ENCODE measurements at places on chromosomes 1 and 21.

- DNase-seq = no peak
Observed at GRCh38 chr1:78224246-78224785, 178.6 kb downstream of the GIPC2 start.

- no peak for DNase-seq
Observed at GRCh38 chr1:20665726-20666125, 4.6 kb upstream of the DDOST start.

GRCh38 chr1:233719655-233720341 is 105.9 kb downstream of the KCNK1 start:
- no peak for DNase-seq

DNA sequence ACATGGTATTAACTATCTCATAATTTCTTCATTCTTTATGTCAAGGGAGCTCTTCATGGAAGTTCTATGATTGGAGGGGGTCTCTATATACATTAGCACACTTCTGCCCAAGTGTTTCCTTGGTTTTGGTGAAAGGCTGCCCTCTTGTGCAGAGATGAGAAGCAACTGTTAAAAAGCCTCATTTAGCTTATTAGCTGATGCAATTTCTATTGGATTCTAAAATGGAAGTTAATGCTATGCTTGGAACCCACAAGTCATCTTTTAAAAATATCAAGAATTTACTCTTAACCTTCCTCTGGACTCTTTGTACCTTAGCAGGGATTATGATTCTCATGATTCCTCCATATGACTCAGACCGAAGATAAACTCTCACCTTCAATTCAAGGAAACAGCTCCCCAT is 328.9 kb downstream of the PTBP2 start:
- DNase-seq = no peak

- peak; percentile 47 for DNase-seq
Observed at GRCh38 chr21:34882719-34883131, 166.4 kb downstream of the RUNX1 start.

- DNase-seq = no peak
Observed at GRCh38 chr1:209484429-209484828, 99.1 kb upstream of the CAMK1G start.

GRCh38 chr1:207990455-207990854 is 79.5 kb upstream of the CD34 start:
- no peak for DNase-seq

DNA sequence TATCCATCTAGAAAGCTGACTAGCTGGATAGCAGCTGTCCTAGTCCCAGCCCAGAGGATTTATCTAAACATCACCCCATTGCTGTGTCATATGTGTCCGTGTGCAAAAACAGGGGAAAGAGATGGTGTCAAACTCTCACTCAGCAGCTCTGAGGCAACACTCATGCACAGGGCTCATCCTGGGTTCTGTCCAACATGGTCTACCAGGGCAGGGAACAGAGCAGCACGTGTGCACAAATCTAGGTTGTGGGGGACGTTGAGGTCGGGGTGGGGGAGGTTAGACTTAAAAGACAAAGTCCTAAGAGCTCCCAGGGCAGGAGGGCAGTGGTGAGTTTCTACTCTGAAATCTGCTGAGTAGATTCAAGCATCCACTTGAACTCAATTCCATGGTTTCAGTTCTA is 16.2 kb downstream of the PI4KB start:
- no peak for DNase-seq

GRCh38 chr1:45395051-45395450 is 54.8 kb upstream of the MUTYH start:
- no peak for DNase-seq

GRCh38 chr1:8823295-8823664 is 5.8 kb upstream of the RERE start:
- no peak for DNase-seq

DNA sequence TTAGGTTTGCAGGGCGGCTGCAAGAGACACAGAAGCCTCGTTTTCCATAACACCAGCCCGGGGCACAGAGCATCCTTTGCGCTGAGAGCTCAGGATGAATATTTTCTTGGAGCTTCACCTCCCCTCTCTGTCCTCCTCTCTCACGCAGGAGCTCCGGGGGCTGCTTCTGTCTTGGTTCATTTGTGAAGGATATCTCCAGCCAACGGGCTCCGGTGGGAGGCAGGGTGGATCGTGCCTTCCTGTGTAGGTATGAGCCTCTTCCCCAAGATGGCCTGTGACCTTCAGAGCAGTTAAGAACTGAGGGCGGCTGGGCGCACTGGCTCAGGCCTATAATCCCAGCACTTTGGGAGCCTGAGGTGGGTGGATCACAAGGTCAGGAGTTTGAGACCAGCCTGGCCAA is 319.0 kb upstream of the C1orf174 start:
- DNase-seq = no peak

- DNase-seq = no peak
Observed at GRCh38 chr1:221089803-221090202, 210.6 kb downstream of the HLX start.

DNA sequence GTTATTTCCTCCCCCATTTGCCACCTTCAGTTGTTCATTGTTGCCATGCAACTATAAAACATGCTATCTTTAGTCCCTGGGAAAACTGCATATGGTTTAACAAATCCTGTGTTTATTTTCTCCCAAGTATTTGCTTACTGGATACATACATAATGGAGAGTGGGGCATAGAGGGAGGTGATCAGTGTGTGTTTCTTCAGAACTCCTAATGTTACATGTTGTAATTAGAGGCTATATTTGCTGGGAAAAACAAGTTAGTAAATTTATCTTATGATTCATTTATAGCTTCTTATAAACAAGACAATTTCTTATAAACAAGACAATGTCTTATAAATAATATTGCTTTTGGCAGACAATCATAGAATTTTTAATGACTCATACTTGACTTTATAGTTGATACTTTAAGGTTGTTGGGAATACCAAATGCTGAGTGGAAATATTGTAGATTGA is 7.3 kb upstream of the GIPC2 start:
- no peak for DNase-seq

DNA sequence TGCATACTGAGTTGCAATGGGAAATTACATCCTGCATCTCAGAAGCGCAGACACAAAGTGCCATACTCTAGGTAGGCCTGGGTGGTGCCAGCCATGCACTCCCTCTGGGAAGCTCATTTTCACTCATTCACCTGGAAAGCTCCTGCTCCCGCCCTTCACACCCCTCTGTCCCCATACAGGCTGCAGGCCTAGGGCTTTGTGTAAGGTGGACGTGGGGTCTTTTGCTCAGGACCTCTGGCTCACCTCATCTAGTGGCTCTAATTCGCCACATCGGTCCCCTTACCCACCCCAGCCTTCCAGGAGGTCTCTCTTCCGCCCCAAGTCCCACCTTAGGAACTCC is 751 bp downstream of the MRPS15 start:
- no peak for DNase-seq

DNA sequence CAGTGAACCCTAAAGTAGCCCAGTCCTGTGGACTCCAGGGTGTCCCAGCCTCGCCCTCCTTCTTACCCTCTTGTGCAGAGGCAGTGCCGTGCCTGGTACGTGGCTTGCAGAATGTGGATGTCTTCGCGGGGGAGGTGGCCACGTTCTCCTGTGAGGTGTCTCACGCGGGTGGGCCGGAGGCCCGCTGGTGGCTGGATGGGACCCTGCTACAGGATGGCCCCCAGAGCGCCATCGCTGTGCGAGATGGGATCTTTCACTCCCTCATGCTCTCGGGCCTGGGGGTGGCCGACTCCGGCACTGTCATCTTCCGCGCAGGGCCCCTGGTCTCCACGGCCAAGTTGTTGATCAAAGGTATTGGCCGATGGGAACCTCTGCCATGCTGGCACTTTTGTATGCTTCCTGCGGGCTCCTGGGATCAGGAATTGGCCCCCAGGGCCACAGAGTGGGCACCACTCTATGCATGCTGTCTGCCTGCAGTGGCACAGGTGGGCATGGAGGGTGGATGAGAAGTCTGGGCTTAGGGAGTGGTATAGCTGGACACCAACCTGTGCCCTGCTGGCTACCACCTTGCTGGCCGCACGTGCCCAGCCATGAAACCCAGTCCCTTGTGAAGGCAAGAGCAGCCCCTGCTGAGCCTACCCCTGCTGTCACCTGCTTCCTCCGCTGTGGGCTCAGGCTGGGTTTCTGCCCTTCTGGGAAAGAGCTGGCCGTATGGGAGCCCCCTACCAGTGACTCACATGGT is 92.9 kb downstream of the TRIM11 start:
- DNase-seq = no peak

- no peak for DNase-seq
Observed at GRCh38 chr1:172646653-172647052, 12.2 kb upstream of the FASLG start.

DNA sequence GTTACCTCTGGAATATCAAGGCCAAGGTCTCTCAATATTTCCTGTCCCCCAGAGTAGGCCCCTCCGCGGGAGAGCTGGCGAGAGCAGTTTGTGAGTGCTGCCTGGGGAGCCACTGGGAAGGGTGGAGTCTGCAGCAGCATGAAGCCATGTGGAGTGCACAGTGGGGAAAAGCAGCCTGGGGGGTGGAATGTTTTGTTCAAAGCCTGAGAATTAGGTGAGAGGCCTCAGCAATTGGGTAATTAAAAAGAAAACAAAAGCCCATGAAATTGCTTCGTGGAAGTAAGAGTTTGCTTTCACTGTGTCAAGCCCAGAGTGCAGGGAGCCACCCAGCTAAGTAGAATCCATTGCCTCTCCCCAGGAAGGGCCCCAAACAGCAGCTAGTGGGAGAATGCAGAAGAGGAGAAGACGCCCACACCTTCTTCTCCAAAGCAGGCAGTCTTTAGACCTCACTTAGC is 30.2 kb upstream of the DISC1 start:
- DNase-seq = no peak

- no peak for DNase-seq
Observed at GRCh38 chr1:174949645-174950044, 50.1 kb upstream of the CACYBP start.

- no peak for DNase-seq
Observed at GRCh38 chr1:245419461-245419978, 264.7 kb downstream of the KIF26B start.

DNA sequence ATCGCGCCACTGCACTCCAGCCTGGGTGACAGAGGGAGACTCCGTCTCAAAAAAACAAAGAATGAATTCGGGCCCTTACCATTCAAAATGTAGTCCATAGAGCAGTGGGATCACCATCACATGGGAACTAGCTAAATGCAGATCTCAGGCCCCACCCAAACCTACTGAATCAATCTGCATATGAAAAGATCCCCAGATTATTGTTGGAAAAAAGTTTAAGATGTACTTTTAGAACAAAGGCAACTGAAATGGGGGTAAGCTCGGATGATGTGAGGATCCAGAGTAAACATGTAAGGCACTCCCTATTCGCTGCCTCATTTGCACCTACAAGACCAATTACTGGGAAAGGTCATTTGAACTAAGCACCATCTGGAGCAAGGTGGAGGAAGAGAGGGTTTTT is 803 bp upstream of the FLAD1 start:
- DNase-seq = no peak

GRCh38 chr1:99370476-99370875 is 106.2 kb downstream of the PLPPR4 start:
- no peak for DNase-seq

- no peak for DNase-seq
Observed at GRCh38 chr1:219175212-219175564, 1.5 kb downstream of the LYPLAL1 start.

DNA sequence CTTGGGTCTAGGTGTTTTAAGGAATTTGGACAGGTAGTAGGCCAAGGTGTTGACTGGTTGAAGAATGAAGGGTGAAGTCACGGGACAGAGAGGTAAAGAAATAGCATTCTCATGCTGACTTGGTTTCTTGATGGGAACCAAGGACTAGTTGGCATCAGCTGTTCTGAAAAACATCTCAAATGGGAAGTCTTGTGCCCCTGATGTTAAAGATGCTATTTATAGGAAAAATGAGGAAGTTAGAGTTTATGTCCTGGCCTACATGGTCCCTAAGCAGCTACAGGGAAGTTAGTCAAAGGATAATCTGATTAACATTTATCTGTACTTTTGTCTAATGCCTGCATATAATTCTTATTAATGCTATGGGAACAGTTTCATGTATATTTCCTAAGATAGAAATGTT is 262.4 kb downstream of the HHIPL2 start:
- DNase-seq = no peak

GRCh38 chr1:59985911-59986515 is 59.4 kb upstream of the CYP2J2 start:
- no peak for DNase-seq

GRCh38 chr1:232617237-232617636 is 12.7 kb downstream of the SIPA1L2 start:
- DNase-seq = no peak

DNA sequence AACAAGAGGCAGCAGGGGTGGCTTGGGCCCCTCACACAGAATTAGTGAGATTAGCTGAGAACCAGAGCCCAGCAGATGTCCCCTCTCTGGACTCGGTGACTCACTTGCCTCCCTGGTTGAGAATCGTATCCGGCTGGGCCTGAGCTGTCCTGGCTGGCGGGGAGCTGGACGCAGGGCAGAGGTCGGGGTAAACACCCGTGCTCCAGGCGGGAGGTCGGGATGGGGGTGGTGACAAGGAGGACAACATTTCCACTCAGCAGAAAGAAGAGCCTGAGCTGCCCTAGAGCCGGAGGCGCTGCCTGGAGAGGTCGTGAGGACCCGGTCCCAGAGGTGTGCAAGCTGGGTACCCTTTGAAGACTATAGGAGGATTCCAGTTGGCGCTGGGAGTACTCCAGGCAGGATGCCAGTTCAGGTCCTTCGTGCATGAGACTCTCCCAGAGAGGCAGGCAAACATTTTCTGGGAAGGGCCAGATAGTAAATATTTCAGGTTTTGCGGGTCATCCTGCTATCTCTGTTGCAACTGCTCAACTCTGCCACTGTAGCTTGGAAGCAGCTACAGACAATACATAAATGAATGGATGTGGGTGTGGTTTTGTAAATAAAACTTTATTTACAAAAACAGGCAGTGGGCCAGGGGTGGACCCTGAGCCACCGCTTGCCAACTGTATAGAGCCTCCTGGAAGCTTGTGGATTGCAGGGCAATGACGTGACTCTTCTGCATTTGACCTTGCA is 116.8 kb upstream of the WNT4 start:
- DNase-seq = no peak

DNA sequence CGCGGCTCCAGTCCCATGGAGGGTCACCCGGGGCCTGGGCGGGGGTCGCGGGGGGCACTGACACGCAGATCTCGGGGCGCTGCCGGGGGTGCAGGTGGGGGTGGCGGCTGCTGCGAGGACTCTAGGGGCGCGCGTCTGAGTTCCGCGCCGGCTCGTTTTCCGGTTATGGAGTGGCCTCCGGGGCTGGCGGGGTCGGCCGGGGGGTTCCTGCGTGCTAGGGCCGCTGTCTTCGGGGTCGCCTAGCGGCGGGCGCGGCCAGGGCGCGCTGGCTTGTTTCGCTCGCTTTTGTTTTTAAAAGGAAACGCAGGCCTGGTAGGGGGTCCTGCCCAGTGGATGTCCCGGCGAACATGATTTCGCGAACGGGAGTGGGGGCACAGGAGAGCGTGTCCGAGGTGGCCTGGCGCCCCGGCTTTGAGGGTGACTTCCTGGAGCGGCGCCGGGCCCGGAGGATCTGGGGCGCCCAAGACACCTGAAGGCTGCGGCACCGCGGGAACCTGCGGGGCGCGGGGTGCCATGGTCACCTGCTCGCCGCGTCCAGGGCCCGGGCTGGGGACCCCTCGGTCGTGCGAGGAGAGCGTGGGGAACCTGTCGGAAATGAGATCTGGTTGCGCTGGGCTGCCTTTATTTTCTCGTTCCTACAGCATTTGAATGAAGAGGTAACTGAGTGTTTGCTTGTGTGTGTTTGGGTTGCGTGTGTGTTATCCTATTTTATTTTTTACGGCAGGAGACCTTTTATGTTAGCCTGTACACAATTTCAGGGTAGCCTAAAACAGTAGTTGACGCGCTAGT is 618 bp downstream of the ETS2 start:
- peak; percentile 61 for DNase-seq

Data from GM20000 (cell line).